ENCODE measurements at places on chromosomes 1 and 21.

DNA sequence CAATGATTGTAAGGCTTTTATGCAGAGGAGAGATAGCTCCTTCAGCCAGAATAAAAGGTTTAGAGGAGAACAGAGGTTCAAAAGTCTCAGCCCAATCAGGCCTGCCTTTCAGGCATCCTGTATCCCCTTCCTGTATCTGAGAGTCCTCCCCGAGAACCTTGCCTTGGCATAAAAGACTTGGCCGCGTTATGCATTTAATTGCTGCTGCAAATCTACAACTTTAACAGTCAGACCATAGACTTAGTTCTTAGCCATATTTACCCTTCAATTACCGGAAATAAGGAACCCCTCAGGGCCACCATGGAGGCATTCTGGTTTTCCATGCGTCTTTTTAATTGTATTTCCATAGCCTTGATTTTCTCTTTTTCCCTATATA, 18.3 kb upstream of the HYI start:
- DNase-seq: no peak

GRCh38 chr1:110237386-110238152, 27.5 kb downstream of the KCNC4 start:
- no peak for DNase-seq

DNA sequence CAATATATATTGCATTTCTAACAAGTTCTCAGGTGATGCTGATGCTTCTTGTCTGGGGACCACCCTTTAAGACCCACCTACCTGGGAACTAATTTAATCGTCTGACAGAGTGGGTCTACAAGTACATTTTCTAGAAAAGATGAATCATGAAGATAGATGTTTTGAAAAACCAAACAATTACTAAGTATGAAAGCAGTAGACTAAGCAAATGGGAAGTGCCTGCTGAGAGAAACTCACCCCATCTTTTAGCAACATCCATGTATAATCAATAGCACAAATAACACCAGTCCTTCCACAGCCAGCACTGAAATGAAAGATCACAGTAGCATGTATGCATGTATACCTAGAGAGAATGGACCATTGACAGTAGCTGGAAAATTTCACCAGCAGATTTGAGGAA, 17.3 kb downstream of the PTPN22 start:
- no peak for DNase-seq

GRCh38 chr1:209835782-209836298, 8.1 kb downstream of the UTP25 start:
- DNase-seq: no peak

DNA sequence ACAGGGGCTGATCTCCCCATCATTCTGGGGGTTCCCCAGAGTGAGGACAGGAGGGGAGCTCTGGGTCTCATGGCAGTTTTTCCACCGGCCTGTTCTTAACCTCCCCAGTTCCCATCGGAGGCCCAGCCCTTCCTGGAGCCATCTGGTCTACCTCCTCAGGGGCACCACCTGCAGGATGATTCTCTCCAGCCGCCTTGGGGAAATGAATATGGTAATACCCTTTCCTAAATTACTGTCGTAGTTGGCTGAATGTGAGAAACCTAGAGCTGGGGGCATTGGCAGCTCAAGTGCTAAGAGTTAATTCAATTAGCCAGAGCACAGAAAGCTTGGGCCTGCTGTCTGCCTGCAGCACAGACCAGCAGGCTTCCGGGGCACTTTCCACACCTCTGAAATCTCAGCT, 64.9 kb downstream of the TAS1R2 start:
- DNase-seq: no peak

- no peak for DNase-seq
Observed at GRCh38 chr1:25063591-25064416, 133.7 kb upstream of the RUNX3 start.

- no peak for DNase-seq
Observed at GRCh38 chr1:36149973-36150295, 648 bp upstream of the TRAPPC3 start.

DNA sequence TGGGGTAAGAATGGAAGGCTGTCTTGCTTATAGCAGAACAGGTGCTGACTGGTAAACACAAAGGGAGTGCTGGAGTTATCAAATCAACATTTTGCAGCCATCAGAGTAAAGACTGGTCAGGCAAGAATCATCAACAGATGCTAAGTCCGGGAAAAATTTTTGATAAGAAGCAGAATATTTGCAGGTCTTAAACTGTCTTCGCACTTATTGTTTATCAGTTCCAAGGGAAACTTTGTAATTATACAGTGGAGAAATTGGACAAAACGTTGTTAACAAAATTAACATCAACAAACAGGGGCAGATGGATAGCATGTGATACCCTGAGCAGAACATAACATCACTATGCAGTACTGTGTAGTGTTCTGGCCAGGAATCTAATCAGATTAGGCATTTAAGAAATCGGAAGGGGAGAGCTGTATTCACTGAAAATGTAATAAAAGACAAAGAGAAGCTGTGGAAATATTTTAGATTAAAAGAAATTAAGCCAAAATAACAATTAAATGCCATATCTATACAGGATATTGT, 127.1 kb downstream of the DAB1 start:
- DNase-seq: no peak

DNA sequence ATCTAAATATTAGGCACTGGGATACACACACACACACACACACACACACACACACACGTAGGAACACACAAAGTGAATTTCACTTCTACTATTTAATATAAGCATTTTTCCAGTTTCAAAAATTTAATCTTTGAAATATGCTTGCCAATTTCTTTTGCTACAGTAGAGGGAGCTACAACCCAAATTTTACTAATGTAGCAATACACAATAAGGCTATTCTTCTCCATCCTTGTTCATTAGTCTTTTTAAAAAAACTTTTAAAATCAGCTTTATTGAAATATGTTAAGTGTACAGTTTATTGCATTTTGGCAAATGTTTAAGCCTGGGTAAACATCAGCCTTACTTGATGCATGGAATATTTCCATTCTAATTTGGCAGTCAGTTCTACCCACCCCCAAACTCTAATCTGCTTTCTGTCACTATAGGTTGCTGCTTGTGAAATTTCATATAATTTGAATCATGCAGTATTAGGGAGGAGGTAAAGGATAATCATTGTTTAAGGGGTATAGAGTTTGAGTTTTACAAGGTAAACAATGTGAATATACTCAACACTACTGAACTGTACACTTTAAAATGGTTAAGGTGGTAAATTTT, 93.0 kb upstream of the TENT5C start:
- DNase-seq: no peak

DNA sequence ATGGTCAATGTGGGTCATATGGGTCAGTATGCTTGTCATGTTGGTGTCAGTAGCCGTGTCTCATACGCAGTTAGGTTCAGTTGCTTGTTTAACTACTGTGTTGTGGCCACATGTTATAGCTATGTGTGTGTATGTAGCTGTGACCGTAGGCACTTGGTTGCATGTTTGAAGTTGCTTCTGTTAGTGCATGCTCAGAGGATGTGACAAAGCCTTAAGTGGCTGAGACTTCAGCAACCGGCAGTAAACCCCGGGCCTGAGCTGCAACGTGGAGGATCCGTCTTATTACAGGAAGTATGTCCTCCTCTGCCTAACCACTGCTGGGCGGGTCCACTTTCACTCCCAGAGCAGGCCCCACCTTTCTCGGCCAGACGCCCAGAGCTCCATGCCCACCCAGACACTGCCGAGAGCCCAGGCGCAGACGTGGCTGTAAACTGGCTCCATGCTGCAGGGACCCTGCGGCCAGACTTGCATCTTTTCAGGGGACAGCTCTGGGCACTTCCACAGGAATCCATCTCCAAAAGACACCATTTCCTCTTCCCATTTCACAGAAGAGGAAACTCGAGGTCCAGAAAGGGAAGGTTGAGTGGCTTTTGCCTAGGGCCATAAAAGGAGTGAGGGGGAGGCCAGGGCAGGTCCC, 2.2 kb downstream of the TCEA3 start:
- peak; percentile 21 for DNase-seq

DNA sequence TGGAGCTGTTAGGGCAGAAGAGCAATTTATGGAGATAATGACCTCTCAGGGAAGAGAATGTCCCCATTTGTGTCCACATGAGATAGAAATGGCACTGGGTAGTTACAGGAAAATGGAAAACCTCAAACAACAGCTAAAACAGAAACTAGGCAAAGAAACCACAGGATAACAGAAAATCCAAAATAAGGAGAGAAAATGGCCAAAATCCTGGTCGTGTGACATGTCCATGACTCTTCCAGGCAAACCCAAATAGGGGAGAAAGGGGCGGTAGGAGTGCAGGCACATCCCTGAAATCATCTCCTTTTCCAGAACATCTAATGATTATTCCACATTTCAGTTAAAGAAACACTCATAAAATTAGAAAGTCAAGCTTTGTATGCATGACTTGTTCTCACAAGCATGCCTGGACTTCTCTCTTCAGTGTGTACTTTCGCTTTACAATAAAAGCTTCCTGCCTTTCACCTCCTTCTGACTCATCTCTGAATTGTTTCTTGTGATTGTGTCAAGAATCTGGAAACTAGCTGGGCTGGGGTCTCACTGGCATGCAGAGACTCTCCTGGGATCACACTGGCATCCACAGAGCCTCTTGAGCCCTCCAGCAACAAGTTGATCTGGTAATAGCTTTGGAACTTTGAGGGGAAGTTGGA, 171.4 kb upstream of the ZP4 start:
- DNase-seq: no peak

Data from stimulated activated CD8-positive, alpha-beta memory T cell treated with anti-CD3 and anti-CD28 coated beads, Interleukin-2, amount 100 ng/mL, for 1 hour (primary cell).